HFF-Myc (cell line): ENCODE measurements at places on chromosomes 11 and 22.

GRCh38 chr11:7253800-7254199, 2.1 kb downstream of the SYT9 start:
- no peak for DNase-seq

- no peak for DNase-seq
Measured at GRCh38 chr22:31951194-31952093, 7.1 kb downstream of the YWHAH start.

- no peak for DNase-seq
Measured at GRCh38 chr22:27192135-27192829, 534.9 kb downstream of the MIAT start.

- DNase-seq, result no peak
Measured at GRCh38 chr11:120346233-120346632, 10.0 kb downstream of the ARHGEF12 start.

GRCh38 chr11:131064373-131064991, 148.2 kb upstream of the SNX19 start:
- DNase-seq, result peak; percentile 52

GRCh38 chr11:100753172-100753543, 66.1 kb downstream of the ARHGAP42 start:
- no peak for DNase-seq

GRCh38 chr11:37748641-37749040, 1150.6 kb upstream of the RAG2 start:
- no peak for DNase-seq
